Left renal cortex interstitium (tissue), 4 donors: ENCODE measurements at places on chromosomes 7 and 10.

DNA sequence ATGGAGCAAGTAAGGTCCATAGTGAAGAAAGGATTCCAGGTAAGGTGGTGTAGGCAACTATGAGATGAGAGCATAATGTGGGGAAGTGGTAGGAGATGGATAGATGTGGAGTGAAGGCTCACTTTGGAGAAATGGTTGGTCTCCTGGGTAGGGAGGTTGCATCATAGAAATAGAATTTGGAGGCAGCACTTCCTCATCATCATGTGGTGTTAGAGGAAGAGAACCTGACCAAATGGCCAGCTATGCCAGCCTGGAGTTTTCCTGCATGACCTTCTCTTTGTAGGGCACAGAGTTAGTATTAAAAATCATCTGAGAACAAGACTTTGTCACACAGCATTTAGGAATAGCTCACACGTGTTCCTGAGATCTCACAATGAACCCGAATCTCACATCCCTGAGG, 126.7 kb upstream of the CXCL12 start:
- DNase-seq = no peak

DNA sequence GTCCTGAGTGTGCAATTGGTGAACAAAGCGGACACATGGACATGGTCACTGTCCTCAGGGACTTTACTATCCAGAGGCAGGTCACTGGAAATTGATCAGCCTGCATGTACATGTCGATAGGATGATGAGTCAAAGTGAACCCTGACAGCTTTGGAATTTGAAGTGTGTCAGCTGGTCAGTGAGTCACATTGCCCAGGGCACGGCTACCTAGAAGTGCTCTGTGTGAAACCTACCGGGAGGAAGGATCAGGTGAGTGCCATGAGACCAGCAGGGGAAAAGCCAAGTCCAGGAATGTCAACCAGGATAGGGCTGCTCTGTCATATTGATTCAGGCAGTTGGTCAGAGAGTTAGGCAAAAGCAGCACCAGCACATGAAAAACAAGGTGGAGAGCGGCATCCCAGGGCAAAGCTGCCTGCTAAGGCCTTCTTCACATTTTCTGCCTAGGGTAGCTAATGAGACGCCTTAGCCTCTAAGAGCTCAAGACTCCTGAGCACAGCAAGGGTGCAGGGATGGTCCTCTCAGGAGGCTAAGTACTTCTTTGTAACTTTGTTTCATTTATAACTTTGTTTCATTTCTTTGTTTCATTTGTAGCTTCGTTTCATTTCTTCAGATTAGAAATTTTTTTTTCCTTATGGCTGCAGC, 19.4 kb upstream of the PDCD4 start:
- no peak for DNase-seq

DNA sequence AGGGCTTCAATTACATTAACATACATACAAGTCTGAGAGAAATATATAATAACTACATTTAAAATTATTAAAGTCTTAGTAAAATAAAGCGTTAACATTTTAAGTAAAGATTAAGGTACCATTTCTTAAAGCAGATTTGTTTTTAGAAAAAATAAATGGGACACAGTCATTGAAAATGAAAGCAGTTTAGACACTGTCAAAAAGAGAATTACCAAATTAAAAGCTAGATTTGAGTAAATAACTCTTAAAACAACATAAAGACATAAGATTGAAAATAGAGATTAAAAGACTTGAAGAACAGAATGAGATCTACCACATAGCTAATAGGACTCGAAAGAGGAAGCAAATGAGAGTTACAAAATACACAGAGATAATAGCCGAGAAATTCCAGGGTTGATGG, 562.2 kb upstream of the FOXK1 start:
- DNase-seq = no peak

- no peak for DNase-seq
Observed at GRCh38 chr10:103154521-103155299, 38.4 kb downstream of the NT5C2 start.

DNA sequence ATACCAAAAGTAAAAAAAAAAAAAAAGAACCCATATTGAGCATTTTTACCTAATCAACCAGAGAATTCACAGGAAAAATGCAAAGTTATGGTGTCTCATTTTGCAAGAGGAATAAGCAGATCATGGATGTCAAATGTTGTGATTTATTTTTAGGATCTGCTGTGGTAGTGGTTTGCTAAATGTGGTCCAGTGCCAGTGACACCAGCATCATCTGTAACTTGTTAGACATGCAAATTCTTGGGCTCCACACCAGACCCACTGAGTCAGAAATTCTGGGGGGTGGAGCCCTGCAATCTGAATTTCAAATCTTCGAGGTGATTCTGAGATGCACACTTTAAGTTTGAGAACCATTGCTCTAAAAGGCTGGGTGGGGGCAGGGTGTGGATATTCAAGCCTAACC, 30.1 kb upstream of the ZEB1 start:
- DNase-seq = no peak
